ENCODE measurements at places on chromosomes 1 and 21.

- no peak for DNase-seq
Observed at GRCh38 chr1:174008979-174009378, 13.2 kb downstream of the RC3H1 start.

DNA sequence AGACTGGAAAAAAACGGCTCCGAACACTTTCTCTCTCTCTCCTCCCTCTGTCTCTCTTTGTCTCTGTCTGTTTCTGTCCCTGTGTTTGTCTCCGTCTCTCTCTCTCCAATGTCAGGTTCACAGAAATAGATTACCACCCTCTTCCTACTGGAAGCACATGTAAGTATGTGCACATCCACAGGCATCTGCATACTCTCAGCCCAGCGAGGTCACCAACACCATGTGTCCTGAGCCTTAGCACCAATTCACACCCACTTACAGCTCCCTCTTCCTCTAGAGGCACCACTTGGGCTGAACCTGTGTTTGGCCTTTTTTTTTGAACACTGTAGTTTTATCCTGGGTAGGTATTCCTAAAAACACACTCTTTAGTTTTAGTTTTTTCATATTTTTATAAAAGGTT is 130.5 kb downstream of the ETS2 start:
- no peak for DNase-seq

- no peak for DNase-seq
Observed at GRCh38 chr1:50218344-50219120, 109.8 kb downstream of the ELAVL4 start.

DNA sequence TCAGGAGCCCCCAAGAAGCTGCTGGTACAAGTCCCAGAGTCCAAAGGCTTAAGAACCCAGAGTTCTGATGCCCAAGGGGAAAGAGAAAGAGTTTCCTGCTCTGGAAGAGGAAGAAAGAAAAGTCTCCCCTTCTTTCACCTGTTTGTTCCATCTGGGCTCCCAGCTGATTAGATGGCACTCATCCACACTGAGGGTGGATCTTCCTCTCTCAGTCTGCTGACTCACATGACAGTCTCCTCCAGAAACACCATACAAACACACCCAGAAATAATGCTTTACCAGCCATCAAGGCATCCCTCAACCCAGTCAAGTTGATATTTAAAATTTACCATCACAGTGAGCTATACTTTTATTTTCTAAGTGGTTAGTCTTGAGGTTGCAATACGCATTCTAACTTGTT is 257.9 kb downstream of the PAPPA2 start:
- no peak for DNase-seq

DNA sequence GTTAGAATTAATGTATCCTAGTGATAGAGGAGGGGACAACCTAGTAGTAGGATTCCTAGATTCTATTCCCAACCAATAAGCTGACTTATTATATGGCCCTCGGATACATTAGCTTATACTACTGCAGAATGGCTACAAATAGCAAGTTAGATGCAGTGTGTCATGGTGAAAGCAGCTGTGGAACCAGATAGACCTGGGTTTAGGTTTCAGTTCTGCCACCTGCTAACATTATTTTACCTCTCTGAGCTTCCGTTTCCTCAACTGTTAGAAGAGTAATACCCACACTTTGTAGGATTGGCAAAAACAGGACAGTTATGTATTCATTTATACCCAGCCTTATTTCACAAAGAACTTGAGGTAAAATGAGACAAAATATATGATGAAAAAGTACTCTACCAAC is 21.6 kb upstream of the MAGOH start:
- DNase-seq: no peak

DNA sequence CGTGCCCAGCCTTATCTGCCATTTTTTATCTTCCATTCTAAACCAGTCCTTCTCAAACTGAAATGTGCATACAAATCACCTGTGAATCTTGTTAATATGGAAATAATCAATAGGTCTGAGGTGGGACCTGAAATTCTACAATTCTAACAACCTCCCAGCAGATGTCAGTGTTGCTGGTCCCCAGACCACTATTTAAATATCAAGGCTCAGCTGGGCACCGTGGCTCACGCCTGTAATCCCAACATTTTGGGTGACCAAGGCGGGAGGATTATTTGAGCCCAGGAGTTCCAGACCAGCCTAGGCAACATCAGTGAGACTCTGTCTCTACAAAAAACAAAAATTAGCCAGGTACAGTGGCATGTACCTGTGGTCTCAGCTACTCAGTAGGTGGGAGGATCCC is 4.1 kb downstream of the UQCRHL start:
- DNase-seq: no peak
